ENCODE measurements at places on chromosomes 5 and 9.

GRCh38 chr5:102782217-102782872 is 27.2 kb downstream of the PAM start:
- DNase-seq = no peak

GRCh38 chr5:53179691-53180090 is 70.1 kb upstream of the MOCS2 start:
- no peak for DNase-seq

DNA sequence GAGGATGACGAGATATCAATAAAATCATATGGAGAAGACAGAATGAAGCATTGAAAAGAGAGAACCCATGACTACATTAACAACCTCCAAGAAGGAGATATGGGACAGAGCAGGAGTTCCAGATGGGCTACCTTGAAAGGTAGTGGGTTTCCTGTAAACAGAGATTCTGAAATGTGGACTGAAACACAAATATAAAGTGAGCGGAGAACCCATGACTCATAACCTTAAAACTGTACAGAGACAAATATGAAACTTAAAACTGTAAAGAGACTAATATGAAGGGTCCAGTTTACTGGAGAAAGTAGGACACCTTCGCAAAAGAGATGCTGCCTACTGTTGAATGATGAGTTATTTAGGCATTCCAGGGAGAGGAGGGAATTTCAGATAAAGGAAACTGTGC is 383.7 kb downstream of the CAAP1 start:
- DNase-seq = no peak

GRCh38 chr9:21331676-21332402 is 3.4 kb downstream of the KLHL9 start:
- no peak for DNase-seq

- DNase-seq = no peak
These were observed 331.9 kb upstream of the RFX3 start for GRCh38 chr9:3857673-3858072.

DNA sequence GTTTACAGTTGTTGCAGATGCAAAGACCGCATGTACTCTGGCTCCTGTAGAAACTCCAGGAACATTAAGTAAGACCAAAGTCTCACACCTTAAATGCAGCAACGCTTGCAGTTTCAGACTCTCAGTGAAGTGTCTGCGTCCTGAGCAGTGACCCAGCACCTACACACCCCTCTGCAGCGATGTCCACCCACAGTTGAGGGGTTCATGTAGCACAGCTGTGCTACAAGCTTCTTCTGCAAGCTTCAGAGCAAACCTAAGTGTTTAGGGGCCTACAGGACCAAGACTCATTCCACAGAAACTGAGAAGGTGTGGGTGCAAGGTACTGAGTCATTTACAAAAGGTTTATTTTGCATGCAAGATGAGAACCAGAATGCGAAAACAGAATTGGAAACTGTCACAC is 191.0 kb downstream of the IRX2 start:
- DNase-seq = no peak

DNA sequence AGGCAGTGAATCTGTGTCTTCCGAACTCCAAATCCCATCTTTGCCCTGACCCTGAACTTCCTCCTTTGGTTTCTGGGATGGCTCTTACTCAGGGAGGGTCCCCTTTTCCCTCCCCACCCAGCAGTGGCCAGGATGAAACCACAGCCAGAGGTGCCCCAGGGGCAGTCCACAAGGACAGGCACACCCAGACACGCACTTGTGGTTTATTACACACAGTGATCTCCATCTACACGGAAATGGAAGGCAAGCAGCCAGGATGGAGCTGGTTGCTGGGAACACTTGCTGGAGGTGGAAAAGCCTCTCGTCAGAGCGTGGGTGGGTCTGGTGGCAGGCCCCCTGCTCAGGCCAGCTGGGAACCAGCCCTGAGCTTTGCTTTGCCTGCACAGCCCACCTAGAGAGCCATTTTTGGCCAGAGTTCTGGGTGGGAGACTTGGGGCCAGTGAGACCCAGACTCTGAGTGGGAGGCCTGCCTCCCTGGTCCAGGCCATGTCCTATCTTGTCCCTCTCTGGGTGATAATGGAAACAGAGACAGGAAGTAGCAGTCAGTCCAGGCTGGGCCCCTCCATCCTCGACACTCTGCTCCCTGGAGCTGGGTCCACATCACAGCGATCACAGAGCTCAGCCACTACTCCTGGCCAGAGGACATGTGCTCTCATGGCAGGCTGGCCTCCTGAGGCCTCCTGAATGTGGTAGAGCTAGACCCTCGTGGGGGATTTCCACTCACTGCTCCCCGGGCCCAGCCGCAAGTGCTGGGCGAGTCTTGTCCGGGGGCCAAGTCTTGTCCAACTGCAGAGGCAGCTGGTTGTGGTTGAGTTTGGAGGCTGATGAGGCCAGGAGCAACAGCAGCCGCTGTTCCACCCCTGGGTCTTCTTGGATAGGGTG is 5.1 kb upstream of the PHYKPL start:
- DNase-seq = no peak

Data from HEK293T (cell line).